ENCODE measurements at places on chromosomes 2 and 18.
A peak's percentile ranks its signal among the peaks of the same experiment; 100 is the strongest.

GRCh38 chr2:230666446-230666845 lies 46.2 kb upstream of the CAB39 start:
- no peak for DNase-seq

DNA sequence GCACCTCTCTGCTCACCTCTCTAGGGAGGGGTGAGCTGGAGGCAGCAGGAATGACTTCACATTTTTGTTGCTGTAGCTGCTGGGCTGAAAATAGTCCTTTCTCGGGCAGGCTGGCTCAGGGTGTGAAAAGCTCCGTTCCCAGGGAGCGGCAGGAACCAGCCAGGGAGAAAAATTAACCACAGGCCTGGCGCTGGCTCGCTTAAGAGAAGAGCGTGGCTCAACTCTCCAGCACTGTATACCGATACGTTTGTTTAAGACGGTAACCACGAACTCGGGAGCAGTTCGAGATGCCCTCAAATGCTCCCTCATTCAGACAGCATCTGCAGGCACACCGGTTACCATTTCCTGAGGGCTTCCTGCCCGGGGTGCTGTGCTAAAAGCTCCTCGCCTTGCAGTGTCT lies 129.6 kb downstream of the CELF4 start:
- DNase-seq = no peak

- DNase-seq = no peak
Measured at GRCh38 chr2:189391201-189391600, 50.1 kb upstream of the WDR75 start.

DNA sequence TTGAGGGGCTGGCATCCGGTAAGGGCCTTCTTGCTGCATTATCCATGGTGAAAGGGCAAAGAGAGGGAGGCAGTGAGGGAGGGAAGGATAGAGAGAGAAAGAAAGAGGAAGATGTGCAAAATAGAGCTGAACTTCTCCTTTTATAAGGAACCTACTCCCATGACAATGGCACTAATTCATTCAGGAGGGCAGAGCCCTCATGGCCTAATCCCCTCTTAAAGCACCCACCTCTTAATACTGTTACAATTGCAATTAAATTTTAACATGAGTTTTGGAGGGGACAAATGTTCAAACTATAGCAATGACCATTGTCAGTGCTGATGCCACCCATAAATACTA lies 60.2 kb downstream of the CXCR4 start:
- peak; percentile 25 for DNase-seq

DNA sequence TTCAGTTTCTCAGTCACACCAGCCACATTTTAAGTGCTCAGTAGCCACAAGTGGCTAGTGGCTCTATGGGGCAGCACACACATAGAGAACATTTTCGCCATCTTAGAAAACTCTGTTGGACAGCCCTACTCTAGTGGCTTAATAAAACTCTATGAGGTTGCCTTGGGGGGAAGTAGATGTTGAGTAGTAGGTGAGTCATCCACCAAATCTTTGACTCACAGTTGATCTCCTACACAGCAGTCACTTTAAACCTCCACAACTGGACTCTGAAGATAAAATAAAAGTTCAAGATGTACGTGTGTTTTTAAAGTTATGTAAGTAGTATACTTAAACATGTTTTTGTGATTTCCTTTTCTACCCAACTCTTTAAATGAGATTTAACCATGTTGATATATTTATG lies 379.0 kb downstream of the SETBP1 start:
- peak; percentile 68 for DNase-seq

- DNase-seq = peak; percentile 47
Measured at GRCh38 chr18:35455926-35456763, 41.6 kb downstream of the INO80C start.

GRCh38 chr2:129087133-129087813 lies 768.6 kb upstream of the HS6ST1 start:
- DNase-seq = peak; percentile 5

DNA sequence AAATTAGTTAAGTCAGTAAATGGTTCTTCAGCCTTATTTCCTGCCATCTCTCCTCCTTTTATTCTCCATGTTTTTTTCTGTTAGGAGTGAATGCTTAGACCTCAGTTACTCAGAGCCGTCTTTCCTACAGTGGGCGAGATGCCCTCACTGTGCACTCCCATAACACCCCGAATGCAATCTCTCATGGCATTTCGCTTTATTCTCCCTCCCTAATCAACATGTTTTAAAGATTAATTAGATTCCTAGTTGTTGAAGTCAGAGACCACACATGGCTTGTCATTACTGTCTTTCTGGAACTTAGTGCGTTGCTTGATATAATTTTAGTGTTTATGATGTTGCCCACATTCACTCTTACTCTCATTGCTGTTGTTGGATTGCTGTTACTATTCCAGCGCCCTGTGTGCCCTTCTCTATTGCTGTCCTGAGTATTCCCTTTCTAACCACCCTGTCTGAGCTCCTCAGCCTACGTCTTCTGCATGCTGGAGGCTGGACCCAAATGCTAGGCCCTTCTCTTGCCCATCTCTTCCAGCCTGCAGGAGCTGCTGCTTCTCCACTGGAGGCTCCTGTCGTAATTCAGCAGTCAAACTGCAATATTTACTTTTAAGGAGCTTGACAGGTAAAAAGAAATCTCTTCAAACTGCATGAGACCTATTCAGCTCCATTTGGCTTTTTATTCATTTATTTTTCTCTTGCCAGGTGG lies 99.3 kb downstream of the MAP2 start:
- no peak for DNase-seq

DNA sequence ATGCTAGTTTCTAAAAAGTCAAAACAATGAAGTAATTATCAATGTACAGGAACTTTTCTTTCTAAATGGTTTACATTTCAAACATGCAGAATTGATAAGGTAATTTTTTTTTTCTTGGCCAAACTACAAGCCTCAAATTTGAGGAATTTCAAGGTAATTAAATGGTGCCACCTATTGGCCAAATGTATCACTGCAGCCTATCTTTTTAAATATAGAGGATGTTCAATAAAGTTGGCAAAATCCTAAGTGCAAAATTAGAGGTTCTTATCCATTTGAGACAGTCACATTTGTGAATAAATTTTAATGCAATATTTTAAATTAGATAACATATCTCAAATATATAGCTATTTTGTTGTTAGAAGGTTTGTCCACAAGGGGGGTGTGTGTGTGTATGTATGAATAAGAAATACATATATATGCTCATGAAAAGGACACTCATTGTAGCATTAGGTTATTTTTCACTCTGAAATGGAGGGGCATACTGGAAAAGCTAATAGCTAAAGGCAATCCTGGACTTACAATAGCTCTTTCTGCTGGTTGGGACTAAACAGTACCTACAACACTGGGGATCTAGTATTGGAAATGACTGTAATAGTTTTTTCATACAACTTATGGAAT lies 26.2 kb downstream of the MMADHC start:
- DNase-seq = peak; percentile 63

DNA sequence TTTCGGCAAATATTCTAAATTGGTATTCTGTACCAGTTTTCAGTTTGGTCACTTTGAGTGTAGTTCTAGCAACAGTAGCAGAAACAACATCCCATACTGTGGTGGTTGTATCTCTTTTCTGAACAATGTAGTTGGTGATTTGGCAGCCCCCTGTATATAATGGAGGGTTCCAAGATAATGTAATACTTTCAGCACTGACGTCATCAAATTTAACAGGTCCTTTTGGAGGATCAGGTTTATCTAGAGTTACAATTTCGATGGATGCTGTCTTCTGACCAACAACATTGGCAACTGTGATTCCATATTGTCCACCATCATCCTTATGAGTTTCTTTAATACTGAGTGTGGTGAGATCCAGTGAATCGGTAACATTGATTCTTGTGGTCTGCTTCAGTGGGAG lies 88.0 kb downstream of the PLEKHA3 start:
- DNase-seq = no peak

DNA sequence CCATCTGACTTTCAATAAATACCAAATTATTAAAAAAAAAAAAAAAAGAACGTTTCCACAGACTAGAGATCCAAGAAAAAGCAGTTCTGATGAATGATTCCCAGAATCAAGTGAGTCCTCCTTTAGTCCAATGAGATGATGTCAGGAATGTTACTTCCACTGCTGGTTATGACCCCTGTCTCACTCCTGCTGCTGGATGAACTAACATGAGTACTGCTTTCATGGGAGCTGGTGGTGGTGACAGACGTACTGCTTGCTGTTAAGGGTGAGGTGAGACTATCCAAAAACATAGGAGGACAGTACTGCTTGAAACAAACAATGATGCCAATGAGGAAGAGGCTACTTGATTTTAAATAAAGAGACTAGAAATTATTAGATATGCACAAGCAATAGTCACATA lies 55.5 kb upstream of the ST8SIA5 start:
- DNase-seq = no peak

GRCh38 chr2:165970663-165971062 lies 17.1 kb upstream of the TTC21B start:
- DNase-seq = no peak

- no peak for DNase-seq
Measured at GRCh38 chr2:129752176-129752575, 227.3 kb upstream of the RAB6C start.

DNA sequence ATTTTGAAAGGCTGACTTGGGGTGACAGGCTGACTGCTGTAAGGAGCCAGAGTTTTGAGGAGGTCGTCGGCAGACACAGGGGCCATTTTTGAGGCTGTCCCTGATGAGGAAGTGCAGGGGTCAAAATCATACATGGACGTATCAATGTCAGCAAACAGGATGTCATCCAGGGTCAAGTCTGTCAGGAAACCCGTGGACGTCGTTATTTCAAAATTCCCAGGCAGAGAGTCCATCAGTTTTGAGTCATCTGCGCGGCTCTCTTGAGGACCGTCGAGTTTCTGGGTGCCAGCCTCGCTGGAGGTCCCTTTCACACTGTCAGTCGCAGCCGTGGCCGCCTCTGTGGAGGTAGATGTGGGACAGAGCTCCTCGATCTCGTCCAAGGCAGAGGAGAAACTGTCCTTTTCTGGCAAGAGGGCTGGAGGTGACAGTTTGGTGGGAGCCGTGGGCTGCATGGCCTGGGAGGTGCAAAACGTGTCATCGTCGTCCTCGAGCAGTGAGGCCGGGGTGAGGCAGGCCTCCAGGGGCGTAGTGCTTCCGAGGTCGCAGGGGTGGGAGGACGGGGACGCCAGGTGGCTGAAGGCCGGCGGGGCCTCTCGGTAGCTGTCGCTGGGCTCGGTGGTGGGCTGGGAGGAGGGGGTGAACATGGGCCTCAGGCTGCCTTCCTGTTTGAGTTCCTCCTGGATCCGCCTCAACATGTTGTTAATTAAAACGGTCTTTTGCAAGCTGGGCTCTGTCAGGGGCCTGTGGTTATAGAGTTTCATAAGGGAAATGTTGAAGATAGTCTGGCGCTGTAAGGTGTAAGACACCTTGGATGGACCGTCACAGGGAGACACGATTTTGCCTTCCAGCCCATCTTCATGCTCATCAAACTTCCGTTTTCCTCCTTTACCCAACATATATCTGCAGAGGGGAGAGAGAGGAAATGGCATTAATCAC lies 17.5 kb downstream of the SERTAD2 start:
- peak; percentile 50 for DNase-seq

GRCh38 chr2:176096243-176096985 lies 3.2 kb upstream of the HOXD12 start:
- DNase-seq = peak; percentile 29

GRCh38 chr2:23246992-23247683 lies 137.8 kb upstream of the KLHL29 start:
- no peak for DNase-seq

- no peak for DNase-seq
Measured at GRCh38 chr2:175468431-175469098, 287.1 kb upstream of the ATP5MC3 start.

DNA sequence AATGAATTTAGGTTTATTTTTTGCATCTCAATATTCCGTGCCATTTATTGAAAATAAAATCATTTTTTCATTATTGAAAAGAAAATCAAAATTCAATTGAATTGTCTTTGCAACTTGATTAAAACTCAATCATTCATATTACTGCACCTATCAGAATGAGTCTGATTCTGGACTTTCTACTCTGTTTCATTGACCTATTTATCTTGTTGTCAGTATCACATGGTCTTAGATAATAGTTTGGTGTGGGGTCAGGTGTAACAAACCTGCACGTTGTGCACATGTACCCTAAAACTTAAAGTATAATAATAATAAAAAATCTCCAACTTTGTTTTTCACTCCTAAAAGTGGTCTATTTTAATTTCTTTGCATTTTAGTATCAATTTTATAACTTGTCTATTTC lies 422.9 kb downstream of the RAD51AP2 start:
- DNase-seq = no peak

DNA sequence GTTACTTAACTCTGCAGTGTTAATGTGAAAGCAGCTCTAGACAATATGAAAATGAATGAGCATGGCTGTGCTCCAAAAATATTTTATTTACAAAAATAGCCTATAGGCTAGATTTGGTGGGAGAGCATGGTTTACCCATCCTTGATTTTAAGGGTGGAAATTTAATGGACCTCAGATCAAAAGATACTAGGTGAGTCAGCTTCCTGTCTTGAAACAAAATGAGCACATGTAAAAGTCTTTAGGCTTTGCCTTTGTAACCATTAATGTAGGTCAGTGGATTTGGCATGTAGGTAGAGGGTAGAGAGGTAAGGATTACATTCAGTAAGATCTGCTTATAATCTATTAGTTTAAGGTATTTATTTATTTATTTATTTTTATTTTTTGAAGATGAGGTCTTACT lies 72.7 kb downstream of the GREB1L start:
- DNase-seq = no peak

GRCh38 chr2:111159641-111160040 lies 38.9 kb downstream of the BCL2L11 start:
- DNase-seq = no peak

GRCh38 chr2:240561325-240561971 lies 1.3 kb downstream of the DUSP28 start:
- DNase-seq = peak; percentile 85
